Stimulated activated CD4-positive, alpha-beta T cell treated with anti-CD3 and anti-CD28 coated beads, Interleukin-1b, Interleukin-23, amount 100 ng/mL, for 4 hours (primary cell): ENCODE measurements at places on chromosomes 12 and 14.

DNA sequence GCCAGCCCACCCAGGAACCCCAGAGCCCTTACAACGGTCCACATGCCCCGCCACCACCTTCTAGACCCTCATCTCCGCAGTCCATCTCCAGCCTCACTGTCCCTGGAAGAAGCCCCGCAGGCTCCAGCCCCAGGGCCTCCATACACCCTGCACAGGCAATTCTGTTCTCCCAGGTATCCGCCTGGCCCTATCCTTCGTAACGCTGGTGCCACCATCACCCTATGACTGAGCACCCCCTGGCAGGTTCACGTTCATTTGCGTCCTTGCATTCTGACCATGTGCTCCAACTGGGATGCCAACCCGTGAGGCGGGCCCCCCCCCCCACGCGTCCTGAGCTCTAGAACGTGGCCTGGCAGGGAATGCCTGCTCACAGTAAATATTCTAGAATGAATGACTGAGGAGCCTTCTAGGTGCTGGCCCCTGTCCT, 675 bp upstream of the SCARB1 start:
- no peak for DNase-seq

DNA sequence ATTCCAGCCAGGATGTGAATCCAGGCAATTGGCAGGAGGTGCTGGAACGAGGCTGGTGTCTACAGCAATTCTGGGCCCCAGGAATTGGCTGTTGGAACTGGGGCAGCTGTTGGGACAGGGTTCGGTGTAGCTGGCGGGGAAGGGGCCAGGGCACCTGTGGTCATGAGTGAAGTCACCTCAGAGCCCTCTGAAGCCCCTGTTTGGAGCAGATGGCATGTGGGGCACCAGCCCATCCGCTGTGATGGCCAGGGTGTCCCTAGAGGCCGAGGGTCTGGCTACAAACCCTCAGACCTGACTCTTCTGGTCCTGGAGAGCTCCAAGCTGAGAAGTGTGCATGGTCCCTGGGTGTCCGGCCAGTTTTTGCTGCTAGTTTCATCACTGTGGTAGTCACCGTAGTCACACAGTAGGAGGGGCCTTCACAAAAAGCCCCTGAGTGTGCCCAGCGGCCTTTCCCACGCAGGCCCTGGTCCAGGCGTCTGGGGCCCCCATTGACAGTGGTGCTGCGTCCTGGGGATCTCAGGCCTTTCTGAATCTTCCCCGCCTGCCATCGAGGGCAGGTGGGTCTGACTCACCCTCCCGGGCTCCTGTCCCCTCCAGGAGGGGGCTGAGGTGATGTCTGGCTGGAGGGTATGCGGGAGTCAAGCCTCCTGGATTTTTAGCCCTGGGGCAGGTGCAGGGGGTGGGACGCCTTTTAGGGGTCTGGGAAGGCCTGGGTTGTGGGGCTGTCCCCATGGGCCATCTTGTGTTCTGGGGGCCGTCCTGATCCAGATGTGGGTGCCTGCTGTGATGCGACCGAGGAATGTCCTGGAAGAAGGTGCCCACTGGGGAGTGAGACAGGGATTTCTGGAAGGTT, 368.0 kb downstream of the TMEM121 start:
- no peak for DNase-seq

DNA sequence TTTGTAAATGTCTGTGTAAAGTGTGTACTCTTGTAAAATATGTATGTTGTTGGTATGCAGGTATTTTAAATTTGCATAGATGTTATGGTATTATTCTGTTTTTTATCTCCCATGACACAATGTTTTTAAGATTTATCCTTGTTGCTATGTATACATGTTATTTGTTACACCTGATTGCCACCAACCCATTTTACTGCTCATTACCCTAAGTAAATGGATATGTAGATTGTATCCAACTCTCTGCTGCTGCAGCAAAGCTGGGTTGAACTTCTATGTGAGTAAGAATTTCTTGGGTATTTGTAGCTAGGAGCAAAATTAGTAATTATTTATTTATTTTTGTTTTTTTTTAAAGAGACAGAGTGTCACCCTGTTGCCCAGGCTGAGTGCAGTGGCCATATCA, 6.2 kb downstream of the APAF1 start:
- DNase-seq, result no peak

- DNase-seq, result no peak
These were observed 56.7 kb downstream of the LRRIQ1 start for GRCh38 chr12:85092814-85093370.

DNA sequence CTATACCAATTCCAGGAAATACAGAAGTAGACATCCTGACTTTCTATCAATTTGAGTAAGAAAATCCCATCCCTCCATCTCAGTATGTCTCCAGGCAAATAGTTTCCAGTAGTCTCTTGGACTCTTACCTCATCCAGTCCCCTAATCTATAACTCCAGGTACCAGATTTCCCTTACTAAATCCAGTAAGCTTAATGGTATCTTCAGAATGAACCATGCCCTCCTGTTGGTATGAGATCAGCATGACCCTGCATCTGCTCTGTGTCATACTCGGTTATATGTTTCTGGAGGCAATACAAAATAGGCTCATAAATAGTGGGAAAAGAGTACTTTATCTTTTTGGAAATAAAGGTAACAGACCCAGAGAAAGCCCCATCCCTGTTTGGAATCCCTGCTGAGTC, 18.4 kb downstream of the PIGH start:
- no peak for DNase-seq

- DNase-seq, result peak; percentile 50
These were observed 42.0 kb downstream of the TRAF3 start for GRCh38 chr14:102819176-102819628.

DNA sequence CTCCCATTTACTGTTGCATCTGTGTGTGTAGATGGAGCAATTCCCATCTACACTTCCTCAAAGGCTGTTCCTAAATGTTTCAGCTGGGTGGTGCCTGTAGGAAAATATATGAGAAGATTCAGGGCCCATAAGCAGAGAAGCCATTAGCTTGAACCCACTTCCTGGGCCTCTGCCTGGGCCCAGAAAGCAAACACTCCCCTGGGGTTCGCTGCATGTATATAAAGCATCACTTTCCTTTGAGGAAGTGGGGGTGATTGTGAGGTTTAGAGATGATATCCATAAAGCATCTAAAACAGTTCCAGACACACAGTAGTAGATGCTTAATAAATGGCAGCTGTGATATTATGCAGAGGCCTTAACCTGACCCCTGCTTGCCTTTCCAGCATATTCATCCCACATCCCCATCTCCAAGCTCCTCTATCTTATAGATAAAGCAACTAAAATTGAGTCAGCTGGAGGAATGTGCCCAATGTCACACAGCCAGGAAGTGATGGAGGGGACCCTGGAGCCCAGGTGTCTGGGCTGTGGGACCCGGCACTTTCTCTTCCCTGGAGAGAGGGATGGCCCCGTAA, 280.0 kb upstream of the CRY1 start:
- DNase-seq, result no peak

GRCh38 chr14:101480747-101481530, 80.4 kb upstream of the DIO3 start:
- no peak for DNase-seq
